ENCODE measurements at places on chromosomes 3 and 15.
A peak's percentile ranks its signal among the peaks of the same experiment; 100 is the strongest.

GRCh38 chr3:41222501-41222900 lies 23.2 kb downstream of the CTNNB1 start:
- no peak for DNase-seq

DNA sequence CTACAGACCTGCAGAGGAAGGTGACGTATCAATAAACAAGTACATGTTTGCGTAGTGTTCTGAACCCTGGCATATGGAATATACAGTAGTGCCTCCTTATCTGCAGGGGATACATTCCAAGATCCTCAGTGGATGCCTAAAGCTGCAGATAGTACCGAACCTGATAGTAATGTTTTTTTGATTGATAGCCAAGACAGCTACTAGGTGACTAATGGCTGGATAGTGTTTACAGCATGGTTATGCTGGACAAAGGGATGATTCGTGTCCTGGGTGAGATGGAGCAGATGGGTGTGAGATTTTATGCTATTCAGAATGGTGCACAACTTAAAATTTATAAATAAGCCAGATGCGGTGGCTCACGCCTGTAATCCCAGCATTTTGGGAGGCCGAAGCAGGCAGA lies 55.8 kb upstream of the IGF2BP2 start:
- no peak for DNase-seq

DNA sequence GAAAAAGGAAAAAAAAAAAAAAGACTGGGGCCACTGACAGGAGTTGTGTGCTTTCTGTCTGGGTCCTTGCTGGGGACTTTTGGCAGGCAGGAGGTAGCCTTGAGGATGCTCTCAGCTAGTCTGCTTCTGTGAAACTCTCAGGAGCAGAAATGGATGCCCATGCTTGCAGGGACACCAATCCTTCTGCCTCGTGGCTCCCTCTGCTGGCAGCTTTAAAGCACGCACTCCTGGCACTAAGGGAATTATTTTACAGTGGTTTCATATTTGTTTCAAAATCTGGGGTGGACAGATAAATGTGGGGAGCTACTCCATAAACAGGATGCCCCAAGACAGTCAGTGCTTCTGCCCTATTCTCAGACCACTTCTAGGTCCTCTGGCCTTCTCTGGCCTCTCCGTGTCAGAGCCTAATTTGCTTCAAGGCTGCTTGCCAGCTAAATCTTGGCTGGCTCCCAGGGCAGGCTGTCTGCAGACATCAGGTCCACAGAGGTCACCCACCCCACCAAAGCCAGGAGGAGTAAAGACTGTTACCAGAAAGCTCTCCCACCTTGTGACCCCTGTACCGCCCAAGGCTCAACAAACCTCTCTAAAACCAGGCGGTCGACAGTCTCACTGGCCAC lies 17.1 kb downstream of the TRAIP start:
- DNase-seq: peak; percentile 88

- no peak for DNase-seq
Measured at GRCh38 chr15:82739086-82739485, 29.4 kb upstream of the AP3B2 start.

DNA sequence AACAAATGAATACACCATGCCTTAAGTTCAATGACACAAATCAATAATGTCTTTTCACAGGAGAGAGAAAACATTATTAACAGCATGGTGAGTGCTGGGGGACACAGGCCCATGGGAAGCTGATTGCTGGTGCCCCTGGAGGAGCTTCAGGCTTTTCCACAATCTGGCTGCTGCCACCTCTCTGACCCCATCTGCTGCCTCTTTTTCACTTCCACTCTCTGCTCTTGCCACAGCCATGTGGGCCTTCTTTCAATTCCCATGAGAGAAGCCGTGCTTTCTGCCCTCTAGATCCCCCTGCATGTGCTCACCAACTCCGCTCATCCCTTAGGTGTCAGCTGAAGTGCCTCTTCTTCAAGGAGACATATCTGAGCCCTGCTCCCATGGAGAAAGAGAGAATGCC lies 21.0 kb upstream of the CTXND1 start:
- DNase-seq: no peak

DNA sequence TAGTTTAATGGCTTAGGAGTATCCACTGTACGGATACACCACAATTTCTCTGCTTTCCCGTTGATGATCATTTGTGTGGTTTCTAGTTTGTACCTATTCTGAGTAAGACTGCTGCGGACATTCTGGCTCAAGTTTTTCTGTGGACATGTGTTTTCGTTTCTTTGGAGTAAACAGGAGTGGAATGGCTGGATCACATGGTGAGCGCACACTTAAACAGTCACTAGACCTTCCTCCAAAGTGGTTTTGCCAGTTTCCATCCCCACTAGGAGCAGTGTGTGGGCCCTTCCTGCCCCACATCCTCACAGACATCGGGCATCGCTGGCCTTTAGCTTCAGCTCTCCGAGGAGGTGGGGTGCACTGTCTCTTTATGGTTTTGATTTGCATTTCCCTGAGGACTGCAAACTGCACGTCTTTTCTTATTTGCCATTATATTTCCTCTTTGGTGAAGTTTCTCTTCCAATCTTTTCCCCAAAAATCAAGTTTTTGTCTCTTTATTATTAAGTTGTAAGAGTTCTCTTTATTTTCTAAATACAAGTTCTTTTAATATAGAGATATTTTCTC lies 94.1 kb downstream of the VGLL4 start:
- DNase-seq: no peak

DNA sequence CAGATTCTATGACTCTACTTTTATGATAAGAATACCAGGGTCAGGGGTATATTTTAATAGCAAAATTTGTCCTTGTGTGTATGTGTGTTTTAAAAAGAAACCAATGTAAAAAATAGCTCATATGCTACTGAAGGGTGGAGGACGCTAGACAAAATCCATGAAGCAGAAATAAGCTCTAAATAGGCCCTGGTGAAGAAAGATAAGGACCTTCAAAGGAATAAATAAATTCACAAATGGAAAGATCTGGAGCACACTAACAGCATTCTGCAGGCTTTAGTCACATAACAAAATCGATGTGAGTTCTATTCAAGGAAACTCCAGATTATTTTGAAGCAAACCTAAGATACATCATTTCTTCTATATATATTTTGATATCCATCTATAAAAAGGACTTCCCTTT lies 27.2 kb upstream of the ATP11B start:
- DNase-seq: no peak

DNA sequence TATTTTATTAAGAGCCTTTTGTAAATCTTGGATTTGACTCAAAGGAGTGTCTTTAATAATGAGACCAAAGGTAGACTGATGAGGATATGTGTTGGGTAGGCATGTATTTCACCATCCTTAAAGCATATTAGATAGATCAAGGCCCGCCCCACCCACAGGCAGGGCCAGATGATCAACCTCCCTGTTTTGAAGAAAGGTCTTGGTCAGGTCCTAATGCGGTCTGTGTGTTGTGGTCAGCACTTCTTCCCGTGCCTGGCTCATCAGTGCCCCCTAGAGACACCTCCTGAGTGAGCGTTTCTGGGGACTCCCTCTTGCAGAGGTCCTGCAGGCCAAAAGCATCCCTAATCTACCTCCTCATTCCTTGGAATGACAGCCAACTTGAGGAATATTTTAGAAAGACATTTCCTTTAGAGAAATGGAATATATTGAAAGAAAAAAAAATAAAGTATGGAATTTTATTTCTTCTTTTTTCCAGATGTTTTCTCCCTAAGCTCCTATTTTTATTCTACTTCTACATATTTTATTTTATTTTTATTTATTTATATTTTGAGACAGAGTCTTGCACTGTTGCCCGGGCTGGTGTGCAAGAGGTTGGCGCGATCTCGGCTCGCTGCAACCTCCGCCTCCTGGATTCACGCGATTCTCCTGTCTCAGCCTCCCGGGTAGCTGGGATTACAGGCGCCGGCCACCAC lies 6.0 kb downstream of the TM4SF4 start:
- peak; percentile 81 for DNase-seq

DNA sequence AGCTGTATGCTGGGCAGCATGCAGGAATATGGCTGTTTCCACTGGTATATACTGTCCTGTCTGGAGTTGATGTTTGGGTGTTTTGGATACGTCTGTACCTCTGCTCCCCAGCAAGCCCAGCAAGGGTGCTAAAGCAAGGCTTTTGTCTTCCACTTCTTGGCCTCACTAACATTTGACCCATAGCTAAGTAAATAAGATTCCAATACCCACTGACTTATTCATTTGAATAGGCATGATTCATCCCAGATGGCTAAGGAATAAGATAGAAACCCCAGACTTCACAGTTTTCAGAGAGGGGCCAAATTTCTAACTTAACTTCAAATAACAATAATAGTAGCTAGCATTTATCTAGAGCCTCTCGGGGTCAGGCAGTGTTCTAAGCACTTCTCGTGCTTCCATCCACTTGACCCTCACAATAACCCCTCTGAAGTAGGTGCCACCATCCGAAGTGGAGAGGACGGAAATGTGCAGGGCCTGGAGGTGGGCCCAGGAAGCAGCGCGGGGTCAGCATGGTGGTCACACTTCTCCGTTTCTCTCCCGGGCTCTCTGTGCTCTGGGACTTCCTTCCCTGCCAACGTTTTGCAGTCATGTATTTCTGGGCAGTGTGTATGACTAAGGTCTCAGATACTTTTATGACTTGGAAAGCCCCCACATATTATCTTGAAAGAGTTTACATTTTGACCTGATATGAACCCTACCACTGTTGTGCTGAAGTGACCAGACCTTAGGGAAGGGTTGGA lies 39.3 kb downstream of the LRRK1 start:
- DNase-seq: no peak

DNA sequence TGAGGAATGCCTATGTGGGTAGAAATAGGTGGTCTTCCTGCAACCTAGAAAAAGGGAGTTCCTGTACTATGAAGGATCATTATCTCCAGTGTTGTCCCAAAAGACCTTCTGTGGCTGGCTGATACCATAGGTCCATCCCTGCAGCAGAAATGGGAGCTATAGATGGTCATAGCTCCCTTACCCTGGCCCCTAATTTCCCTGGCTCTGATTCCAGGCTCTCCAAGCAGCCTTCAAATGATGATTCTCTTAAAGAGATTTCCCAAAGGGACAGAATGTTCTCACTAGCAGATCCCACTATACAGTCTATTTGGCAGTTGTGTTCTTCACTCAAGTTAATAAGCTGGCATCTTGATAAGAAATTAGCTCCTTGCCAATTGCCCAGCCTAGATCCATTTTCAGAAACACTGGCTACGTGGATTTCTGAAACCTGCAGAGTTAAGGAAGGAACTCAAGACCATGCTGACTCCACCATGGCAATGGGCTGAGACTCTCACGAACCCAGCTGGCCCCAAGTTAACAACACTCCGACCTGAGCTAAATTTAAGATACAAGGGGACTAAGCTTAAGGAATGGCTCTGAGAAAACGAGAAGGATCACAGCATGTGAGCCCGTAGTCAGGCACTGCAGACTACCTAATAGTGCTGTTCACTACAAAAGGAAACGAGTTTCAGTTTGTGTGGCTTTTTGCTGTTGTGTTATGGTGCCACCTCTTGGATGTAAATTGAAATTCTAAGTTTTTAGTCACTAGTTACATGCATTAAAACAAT lies 11.4 kb downstream of the C15orf40 start:
- no peak for DNase-seq

- peak; percentile 81 for DNase-seq
Measured at GRCh38 chr3:129577925-129578786, 28.3 kb downstream of the PLXND1 start.

GRCh38 chr15:34365836-34366235 lies 1.2 kb downstream of the LPCAT4 start:
- DNase-seq: no peak

- no peak for DNase-seq
Measured at GRCh38 chr15:50685191-50685975, 1.2 kb downstream of the TRPM7 start.

GRCh38 chr3:177615015-177615414 lies 417.7 kb upstream of the TBL1XR1 start:
- peak; percentile 49 for DNase-seq

GRCh38 chr15:57665194-57665593 lies 41.3 kb upstream of the POLR2M start:
- no peak for DNase-seq

Measured in mucosa of descending colon (tissue), 3 donors.